ENCODE measurements at places on chromosomes 13 and 19.

DNA sequence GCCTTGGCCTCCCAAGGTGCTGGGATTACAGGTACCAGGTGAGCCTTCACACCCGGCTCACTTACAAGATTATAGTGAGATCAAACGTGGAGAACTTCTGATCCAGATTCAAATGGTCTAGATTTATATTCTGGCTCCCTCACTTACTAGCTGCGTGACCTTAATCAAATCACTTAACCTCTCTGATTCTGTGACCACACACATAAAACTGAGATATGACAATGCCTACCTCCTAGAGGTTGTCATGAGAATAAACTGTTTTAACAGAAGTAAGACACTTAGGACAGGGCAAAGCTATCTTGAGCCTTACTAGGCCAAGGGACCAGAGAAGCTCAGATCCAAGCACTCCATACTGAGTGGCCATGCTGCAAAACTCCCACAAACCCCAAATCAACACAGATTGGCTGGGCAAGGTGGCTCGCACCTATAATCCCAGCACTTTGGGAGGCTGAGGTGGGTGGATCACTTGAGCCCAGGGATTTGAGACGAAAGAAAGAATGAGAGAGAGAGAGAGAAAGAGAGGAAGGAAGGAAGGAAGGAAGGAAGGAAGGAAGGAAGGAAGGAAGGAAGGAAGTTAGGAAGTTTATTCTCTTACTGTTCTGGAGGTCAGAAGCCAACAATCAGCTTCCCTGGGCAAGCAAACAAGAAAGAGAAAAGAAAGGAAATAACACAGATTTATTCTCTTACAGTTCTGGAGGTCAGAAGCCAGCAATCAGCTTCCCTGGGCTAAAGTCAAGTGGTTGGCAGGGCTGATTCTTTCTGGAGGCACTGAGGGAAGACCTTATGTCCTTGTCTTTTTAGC is 46.1 kb upstream of the MAP3K10 start:
- DNase-seq = no peak

DNA sequence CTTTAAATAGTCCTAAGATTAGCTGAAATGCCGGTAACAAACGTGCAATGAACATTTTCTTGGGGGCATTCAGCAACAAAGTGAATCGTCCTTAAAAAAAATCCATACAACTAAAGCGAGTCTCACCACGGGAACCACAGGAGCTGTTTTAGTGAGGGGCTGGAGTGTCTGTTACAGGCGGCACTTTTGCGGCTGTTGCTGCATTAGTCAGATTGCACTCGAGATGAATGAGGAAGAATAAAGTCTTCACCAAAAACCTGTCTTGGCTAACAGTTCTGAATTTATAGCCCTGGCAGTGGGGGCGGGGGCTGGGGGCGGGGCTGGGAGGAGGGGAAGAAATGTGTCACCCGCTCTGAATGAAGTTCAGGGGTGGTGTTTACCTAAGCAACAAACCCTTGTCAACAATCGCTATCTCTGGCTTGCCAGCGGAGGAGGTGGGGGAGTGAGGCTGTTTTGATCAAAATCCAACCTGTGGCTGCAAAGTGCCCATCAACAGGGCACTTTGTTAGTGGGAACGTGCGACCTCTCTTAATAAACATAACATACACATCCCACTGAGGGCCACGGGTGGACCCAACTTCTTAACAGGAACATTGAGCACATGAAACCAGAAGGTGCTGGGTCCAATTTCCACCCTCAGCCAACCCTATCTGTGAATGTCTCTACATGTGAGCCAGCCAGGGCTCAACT is 44.5 kb downstream of the RFX2 start:
- peak; percentile 52 for DNase-seq

GRCh38 chr13:110278859-110279258 is 28.1 kb downstream of the COL4A1 start:
- DNase-seq = no peak

- DNase-seq = no peak
Observed at GRCh38 chr13:42258747-42259146, 13.2 kb upstream of the AKAP11 start.

GRCh38 chr19:55538132-55538531 is 1.2 kb upstream of the SBK2 start:
- DNase-seq = no peak

DNA sequence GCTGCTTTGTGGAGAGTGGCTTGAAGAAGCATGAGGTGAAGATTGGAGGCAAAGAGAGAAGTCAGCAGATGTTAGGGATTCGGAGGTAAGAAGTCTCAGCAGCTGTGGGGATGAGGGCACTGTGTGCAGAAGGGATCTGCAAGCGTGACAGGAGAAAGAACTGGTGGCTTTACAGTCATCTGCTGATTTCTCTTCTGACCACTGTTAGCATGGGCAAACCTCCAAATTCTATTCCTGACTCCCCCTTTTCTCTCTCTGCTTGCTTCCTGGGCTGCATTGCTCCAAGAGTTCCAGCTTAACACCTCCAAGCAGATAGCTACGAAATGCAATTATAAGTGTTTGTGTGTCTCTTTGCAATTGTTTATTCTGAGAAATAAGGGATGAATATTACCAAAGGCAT is 159.6 kb downstream of the GGACT start:
- DNase-seq = no peak

DNA sequence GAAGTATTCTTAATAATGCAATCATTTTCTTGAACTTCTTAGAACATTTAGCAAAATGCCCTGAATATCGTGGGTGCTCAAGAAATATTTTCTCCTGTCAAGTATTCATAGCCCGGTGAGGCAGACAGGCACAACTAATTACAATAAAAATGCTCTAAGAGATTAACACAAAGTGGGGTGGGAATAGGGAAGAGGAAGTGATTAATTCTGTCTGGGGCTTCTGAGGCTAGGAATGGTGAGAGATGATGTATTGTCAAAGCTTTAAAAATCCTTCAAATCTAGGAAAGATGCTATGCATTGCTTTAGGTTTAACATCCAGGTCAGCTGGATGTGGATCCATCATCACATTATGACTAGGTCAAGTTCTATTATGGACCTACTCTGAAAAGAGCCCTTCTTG is 66.9 kb upstream of the POSTN start:
- no peak for DNase-seq

- no peak for DNase-seq
Observed at GRCh38 chr13:41203810-41204209, 9.4 kb upstream of the KBTBD7 start.

DNA sequence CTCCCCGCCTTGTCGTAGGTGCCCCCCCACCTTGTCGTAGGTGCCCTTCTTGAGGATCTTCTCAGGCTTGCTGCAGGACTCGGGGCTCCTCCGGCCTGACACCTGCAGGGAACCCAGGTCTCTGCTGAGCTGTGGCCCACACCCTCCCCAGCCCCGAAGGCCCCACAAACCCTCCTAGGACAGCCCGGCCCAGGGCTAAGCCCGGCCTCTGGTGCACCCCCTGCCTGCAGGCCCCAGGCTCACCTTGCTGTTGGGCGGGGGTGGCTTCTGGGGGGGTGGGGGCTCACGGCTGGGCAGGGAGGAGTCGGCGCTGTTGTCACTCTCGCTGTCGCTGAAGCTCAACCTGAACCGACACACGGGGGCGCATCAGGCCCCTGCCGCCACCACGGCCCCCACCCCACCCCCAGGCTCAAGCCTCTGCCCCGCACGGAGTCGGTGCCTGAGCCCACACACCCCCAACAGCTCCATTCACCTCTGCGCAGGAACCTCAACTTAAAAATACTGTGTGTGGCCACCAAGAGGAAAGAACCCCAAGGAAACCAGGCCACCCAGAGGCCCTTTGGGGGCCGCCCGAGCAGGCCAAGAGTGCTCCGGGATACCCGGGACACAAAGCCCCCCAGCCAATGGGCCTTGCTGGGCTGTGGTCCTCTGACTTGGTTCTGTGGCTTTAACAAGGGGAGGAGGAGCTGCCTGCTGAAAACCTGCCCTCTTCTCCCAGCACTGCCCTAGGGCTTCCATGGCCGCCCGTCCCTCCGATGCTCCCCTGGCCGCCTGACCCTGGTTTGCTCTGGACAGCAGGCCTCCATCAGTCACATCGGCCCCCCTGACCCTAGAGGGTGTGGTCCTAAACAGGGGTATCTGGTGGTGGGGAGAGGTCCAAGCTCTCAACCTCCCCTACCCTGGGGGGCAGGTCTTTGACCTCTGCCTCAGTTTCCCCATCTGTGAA is 65.8 kb downstream of the MLLT1 start:
- no peak for DNase-seq

- DNase-seq = peak; percentile 16
Observed at GRCh38 chr13:73325723-73326558, 267.1 kb downstream of the KLF5 start.

GRCh38 chr19:9839415-9839814 is 4.3 kb downstream of the PIN1 start:
- DNase-seq = no peak

- DNase-seq = no peak
Observed at GRCh38 chr19:51108805-51109146, 567 bp upstream of the CTU1 start.

DNA sequence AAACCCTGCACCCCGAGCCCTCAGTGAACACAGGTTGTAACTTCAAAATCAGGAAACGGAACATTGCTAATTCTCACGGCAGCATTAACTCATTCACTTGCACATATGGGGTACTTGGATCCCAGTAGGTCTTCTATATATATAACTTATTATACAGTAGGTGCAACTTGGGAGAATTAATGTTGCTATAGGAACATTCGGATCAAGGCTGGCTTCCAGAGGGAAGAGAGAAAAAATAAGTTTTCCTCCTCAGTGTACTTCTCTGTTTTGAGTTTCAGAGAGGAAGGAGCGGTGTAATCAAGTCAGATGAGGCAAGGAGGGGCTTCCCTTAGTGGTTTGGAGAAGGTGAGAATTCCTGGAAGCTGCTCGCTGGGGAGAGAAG is 90.9 kb upstream of the ZNF507 start:
- no peak for DNase-seq

GRCh38 chr19:7063764-7064418 is 5.4 kb upstream of the MBD3L3 start:
- no peak for DNase-seq

- DNase-seq = no peak
Observed at GRCh38 chr13:94722609-94723345, 10.4 kb upstream of the SOX21 start.

GRCh38 chr19:4694211-4694987 is 24.3 kb upstream of the MYDGF start:
- no peak for DNase-seq

DNA sequence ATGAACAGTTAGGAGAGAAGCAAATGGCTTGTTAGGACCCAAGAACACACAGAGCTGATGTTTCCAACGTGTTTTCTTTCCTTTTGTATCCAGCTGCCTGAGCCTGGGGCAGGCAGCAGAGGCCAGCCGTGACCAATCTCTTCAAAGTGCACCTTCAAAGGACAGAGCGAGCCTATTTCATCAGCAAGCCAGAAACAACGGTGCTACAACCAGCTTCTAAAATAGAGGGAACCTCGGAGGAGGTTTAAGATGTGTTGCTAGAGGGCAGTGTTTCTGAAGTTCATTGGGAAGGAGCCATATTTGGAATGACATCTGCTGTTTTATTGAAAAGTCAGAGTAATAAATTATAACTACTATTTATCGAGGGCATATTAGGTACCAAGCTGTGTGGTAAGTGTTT is 56.2 kb upstream of the RFC3 start:
- peak; percentile 15 for DNase-seq

GRCh38 chr19:58361900-58362271 is 665 bp downstream of the ZNF497 start:
- DNase-seq = peak; percentile 78

GRCh38 chr13:111186305-111186935 is 71.3 kb downstream of the ARHGEF7 start:
- no peak for DNase-seq

DNA sequence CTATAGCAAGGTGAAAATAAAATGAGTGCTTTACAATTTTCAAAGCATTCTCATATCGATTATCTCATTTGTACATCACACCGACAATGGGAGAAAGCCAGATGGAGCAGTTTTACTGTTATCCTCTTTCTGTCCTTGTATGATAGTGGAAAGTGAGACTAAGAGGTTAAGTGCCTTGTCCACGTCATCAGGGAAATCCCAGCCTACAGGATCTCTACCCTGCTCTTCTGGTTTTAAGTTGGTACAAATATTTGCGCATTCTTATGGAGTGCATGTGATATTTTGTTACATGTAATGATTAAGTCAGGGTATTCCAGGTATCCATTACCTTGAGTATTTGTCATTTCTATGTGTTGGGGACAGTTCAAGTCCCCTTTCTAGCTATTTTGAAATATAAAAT is 12.4 kb upstream of the ENOX1 start:
- DNase-seq = no peak

DNA sequence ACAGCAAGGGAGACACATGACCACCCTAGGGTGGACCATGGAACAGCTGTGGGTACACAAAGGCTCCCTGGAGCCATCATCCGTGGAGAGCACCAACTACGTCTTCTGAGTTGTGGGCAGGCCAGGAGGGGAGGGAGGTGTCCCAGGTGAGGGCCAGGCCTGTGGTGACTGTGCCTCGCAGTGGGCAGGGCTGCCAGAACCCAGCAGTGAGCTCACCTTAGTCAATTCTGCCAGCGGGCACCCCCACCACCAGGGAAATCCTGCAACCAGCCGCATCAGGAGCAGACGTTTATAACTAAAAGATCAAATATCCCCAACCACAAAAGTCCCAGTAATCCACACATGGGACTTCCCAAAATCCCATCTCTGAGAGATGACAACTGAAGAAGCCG is 19.6 kb downstream of the ELL start:
- no peak for DNase-seq

- DNase-seq = no peak
Observed at GRCh38 chr19:49890349-49891311, 6.1 kb downstream of the IL4I1 start.

- no peak for DNase-seq
Observed at GRCh38 chr13:111114362-111115060, 599 bp upstream of the ARHGEF7 start.

GRCh38 chr13:42065414-42065813 is 17.0 kb downstream of the DGKH start:
- no peak for DNase-seq

DNA sequence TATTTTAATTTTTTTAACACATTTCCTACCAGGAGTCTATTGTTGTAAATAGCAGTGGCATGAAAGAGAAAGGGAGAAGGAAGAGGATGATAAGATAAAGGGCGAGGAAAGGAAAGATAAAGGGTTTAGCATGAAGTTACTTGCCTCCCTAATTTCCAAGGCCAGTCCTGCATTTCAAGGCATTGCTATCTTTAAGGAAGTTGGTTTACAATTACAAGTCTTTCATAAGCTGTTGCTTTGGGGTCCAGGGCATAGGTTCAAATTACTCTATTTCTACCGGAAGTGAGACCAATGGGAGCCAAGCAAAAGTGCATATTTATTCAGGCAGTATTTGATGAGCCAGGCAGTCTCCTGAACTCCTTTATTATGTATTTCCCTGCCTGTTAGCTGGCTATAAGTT is 27.7 kb upstream of the UBL3 start:
- no peak for DNase-seq

GRCh38 chr19:12159773-12160414 is 3.0 kb upstream of the ZNF136 start:
- DNase-seq = no peak

Measured in HuH-7 (cell line).